ENCODE measurements at places on chromosomes 1 and 21. TPM values are rescaled to one million over a fixed set of nuclear protein-coding genes. Genes with fewer than 3 reads are reported as not detected.

The ERG gene
- total RNA-seq = 0.13 TPM

The OPRD1 gene
- total RNA-seq = under 0.01 TPM

The UBXN10 gene
- under 0.01 TPM for total RNA-seq

The PRDM16 gene
- under 0.01 TPM for total RNA-seq

The CYP4A11 gene
- not detected for total RNA-seq

The C1orf115 gene
- 1.1 TPM for total RNA-seq

The SH2D1B gene
- not detected for total RNA-seq

The TRIM67 gene
- total RNA-seq = 1.1 TPM

The CCDC181 gene
- total RNA-seq = 0.65 TPM

The NID1 gene
- 59.7 TPM for total RNA-seq

The S100A3 gene
- total RNA-seq = 5.8 TPM

The GPR52 gene
- total RNA-seq = not detected

The ACTN2 gene
- total RNA-seq = under 0.01 TPM

The DYNLT5 gene
- total RNA-seq = 0.49 TPM

The TSSK3 gene
- total RNA-seq = 1.3 TPM

The OR2L8 gene
- not detected for total RNA-seq

The CD2 gene
- not detected for total RNA-seq

The SPATA45 gene
- total RNA-seq = not detected

The ANXA9 gene
- 1.3 TPM for total RNA-seq

The S100A8 gene
- total RNA-seq = not detected

The S100A6 gene
- total RNA-seq = 1,631 TPM

The SYDE2 gene
- 5.2 TPM for total RNA-seq

The TMPRSS15 gene
- not detected for total RNA-seq

The CFHR4 gene
- not detected for total RNA-seq

The GBP5 gene
- total RNA-seq = not detected

The ATP1A4 gene
- total RNA-seq = not detected

The CD5L gene
- not detected for total RNA-seq

The COL6A1 gene
- 447 TPM for total RNA-seq

The LAMB3 gene
- total RNA-seq = 6.2 TPM

The SIM2 gene
- 9.9 TPM for total RNA-seq

The HUNK gene
- total RNA-seq = 0.13 TPM

The HSPB7 gene
- total RNA-seq = not detected

The POU3F1 gene
- total RNA-seq = not detected

The KLF17 gene
- total RNA-seq = not detected

The BRDT gene
- not detected for total RNA-seq

The MSH4 gene
- not detected for total RNA-seq

The HCRTR1 gene
- not detected for total RNA-seq

The RASSF5 gene
- total RNA-seq = 2.1 TPM

The ZYG11A gene
- 0.25 TPM for total RNA-seq

The SLC9C2 gene
- not detected for total RNA-seq

The E2F2 gene
- 0.51 TPM for total RNA-seq

The BARHL2 gene
- not detected for total RNA-seq

The IL19 gene
- not detected for total RNA-seq

The RGS8 gene
- total RNA-seq = not detected

The RBM8A gene
- total RNA-seq = 54.4 TPM

The SH3BGR gene
- 2.7 TPM for total RNA-seq

The C1orf141 gene
- total RNA-seq = not detected

The ZNF683 gene
- not detected for total RNA-seq

The RGSL1 gene
- not detected for total RNA-seq

The LCE2A gene
- total RNA-seq = not detected

The ILDR2 gene
- 4.4 TPM for total RNA-seq
